Thoracic aorta (tissue), 2 donors: ENCODE measurements at places on chromosomes 16 and 17. TPM values are rescaled to one million over a fixed set of nuclear protein-coding genes. Genes with fewer than 3 reads are reported as not detected.

The OR3A3 gene
- total RNA-seq = not detected

The TMEM100 gene
- 2.2 TPM for total RNA-seq

The ALDH3A2 gene
- total RNA-seq = 98.1 TPM

The TMEM132E gene
- 1.9 TPM for total RNA-seq

The PRDM7 gene
- not detected for total RNA-seq

The CD300E gene
- 10.4 TPM for total RNA-seq

The OR3A2 gene
- 0.68 TPM for total RNA-seq

The ATF7IP2 gene
- total RNA-seq = 7.2 TPM

The C1QL1 gene
- not detected for total RNA-seq
